ENCODE measurements at places on chromosomes 1 and 21.

DNA sequence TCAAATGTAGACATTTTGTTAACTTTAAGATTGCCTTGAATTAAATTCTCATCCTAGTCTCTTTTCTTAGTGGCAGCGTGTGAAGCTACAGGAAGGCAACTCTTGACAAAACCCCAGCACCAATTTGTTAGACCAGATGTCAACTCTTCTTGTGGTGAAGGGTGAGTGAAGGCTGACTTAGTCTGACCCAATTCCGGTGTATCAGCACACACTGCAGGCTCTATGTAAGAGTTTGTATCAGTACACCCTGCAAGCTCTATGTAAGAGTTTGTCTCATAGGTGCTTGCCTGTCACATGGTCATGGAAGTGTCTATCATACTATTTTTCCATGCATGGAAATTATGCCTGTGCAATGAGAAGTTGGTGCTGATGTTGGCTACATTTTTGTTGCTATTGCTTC, 16.8 kb downstream of the CR2 start:
- no peak for DNase-seq

DNA sequence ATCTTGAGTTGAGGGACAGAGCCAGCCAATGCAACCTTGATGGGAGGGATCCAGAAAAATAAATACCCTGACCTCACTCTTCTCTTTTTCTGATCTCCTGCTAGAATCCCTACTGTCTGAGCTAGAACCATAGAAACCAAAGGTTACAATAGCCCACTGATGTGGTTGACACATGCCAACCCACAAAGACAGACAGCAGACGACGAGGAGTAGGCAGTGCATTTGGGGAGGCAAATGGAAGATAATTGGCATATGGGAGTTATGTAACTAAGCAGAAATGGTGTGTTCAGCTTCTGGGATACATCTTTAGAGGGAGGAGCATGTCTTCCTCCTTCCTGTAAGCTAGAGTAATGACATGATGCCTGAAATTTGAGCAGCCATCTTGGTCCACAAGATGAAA, 171.7 kb upstream of the FGGY start:
- no peak for DNase-seq

- DNase-seq: no peak
Measured at GRCh38 chr1:12339811-12340543, 110.1 kb downstream of the VPS13D start.

DNA sequence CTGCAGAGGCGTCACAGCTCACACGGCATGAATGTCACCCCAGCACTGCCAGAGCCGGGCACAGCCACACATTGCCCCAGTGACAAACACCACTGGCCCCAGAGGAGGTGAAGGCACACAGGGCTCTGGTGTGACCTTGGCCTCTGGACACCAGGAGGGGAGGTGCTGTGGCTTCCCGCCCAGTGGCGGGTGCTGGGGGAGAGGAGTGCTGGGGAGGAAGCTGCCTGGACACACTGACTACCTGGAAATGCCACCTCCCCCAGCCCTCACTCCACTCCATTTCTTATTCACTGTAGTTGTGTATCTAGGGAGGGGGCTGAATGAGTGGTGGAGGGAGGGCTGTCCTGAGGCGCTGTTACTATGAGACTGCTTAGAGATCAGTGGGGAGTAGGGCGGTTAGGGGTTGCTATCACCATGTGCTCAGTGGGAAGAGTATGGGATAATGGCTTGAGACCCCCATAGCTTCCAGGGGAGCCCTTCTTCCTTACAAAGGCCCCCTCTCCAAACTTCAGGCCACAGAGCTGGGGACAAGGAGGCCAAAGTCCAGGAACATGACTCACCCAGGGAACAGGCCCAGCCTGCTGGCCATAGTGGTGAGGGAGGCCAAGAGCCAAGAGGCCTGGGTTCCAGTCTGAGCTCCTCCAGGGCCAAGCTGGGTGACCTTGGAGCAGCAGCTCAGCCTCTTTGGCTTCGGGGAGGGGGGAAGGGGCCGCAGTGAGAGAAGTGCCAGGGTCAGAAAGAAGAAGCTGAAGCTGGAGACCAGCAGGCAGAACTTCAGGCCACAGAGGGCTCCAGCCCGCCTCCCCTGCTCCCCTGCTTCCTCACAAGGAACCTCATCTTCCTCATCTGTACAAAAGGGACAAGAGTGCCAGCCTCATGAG, 40.1 kb downstream of the AHDC1 start:
- DNase-seq: no peak

GRCh38 chr1:199956005-199956404, 71.5 kb upstream of the NR5A2 start:
- no peak for DNase-seq

GRCh38 chr1:203512848-203513584, 19.1 kb downstream of the OPTC start:
- DNase-seq: no peak

GRCh38 chr1:101301446-101302057, 64.7 kb downstream of the S1PR1 start:
- no peak for DNase-seq

DNA sequence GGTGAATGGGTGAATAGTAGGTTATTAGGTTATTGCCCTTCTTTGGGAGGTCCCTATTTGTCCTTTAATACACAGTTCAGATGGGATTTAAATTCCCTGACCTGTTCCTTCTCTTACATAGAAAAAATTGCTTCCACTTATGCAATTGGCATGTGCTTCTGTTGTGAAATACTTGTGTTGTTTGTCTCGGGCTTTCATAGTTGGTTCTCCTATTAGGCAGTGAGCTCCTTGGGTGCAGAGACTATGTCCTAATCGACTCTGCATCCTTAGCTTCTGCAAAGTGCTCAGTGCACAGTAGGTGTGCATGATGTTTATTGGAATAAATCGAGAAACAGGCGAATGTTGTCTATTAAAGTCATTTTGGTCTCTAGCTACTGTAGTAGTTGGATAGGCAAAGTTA, 1.3 kb upstream of the PDE4B start:
- DNase-seq: no peak

DNA sequence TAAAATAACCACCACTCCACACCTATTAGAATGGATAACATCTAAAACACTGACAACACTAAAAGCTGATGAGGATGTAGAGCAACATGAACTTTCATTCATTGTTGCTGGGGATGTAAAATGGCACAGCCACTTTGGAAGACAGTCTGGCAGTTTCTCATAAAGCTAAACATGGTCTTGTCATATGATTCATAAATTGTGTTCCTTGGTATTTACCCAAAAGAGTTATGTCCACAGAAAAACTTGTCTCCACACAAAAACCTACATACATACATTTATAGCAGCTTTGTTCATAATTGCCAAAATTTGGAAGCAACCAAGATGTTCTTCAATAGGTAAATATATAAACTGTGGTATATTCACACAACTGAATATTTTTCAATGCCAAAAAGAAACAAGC, 16.0 kb upstream of the XCL1 start:
- DNase-seq: no peak

DNA sequence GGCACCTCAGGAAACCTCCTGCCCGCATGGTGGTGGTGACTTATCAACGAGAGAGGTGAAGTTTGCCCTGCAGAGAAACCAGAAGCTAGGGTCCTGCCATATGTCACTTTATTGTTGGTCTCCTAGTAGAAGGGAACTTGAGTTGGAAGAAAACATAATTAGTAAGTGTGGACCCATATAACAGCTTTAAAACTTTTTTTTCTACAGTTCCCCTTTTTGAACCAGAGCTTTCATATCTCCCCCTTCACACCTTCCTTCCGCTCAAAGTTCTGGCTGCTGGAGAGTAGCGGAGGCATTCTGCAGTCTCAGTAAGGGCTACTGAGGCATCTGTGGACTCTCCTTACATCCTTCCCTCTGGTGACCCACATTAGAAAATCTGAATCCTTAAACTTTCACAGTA, 48.9 kb downstream of the PHC2 start:
- no peak for DNase-seq

DNA sequence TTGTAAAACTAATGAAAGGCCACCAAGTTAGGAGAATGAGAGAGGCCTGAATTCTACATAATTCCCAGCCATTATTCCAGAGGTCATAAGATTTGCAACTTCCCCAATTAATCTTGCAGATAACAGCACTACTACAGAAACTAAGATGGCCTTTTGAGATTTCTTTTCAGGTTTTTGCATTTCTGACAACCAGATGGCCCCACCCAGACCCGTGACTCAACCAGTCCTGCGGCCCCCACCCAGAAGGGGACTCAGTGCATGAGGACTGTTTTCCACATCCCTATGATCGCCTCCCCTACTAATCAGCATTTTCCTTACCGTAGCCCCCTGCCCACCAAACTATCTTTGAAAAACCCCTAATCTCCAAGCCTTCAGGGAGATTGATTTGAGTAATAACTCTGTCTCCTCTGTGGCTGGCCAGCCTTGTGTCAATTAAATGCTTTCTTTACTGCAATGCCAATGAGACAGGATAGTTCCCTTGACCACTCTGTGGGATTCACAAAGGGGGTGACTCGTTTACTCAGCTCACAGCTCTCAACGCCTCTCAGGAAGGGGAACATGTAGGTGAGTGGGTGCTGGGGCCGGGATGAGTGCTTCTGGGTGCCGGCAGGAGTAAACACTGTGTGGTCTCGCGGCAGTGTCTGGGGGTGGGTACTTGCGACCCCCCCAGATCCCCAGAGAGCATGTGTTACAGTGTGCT, 10.5 kb upstream of the CNIH3 start:
- DNase-seq: no peak

- peak; percentile 29 for DNase-seq
Measured at GRCh38 chr1:47764461-47765046, 232.6 kb downstream of the TRABD2B start.

GRCh38 chr1:26890467-26890796, 349 bp upstream of the GPN2 start:
- DNase-seq: no peak

DNA sequence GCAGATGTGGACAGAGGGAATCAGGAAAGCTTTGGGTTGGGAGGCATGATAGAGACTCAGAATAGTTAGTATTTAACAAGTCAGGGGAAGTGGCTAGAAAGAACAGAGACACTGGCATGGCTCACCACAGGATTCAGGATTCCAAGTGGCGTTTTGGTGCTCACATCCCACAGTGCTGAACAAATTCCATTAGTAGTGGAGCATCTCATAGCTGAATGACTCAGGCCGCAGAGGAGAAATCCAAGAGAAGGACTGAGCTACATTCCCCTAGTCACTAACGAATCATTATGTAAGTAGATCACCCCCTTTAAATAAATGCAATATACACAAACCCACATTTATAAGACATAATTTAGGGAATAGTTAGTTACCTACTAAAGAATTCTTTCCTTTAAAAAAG, 5.0 kb upstream of the KCNJ9 start:
- peak; percentile 1 for DNase-seq

- DNase-seq: peak; percentile 69
Measured at GRCh38 chr1:229694053-229694693, 68.1 kb downstream of the URB2 start.

GRCh38 chr1:66947267-66947666, 22.5 kb downstream of the MIER1 start:
- no peak for DNase-seq

GRCh38 chr1:38898653-38899230, 17.4 kb upstream of the GJA9 start:
- DNase-seq: no peak

- DNase-seq: no peak
Measured at GRCh38 chr1:38919130-38919529, 22.5 kb downstream of the RHBDL2 start.

DNA sequence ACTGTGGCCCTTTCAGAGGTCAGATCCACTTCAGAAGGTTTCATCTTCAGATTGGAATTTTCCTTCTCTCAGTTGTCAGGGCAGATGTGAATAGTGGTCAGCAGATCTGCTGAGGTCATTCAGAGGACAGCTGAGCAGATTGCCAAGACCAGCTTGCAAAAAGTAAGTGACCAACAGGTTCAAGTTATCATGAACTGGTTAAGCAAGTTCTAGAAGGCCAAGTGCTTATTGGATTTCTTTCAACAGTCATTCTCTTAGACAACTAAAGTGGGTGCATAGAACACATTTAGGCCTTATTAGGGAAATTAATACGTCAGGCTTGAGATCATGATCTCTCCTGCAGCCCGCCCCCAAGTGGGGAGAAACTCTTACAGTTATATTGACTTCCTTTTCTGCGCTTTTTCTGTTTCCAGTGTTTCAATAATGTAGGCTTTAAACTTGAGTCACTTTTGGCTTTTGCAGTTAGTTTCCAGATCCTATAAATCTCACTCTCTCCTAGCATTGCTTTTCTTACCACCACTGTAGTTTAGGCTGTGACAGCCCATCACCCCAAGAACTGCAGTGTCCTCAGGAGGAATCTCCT, 96.4 kb downstream of the C1orf21 start:
- DNase-seq: peak; percentile 45

- no peak for DNase-seq
Measured at GRCh38 chr1:34073028-34073695, 91.9 kb downstream of the CSMD2 start.

DNA sequence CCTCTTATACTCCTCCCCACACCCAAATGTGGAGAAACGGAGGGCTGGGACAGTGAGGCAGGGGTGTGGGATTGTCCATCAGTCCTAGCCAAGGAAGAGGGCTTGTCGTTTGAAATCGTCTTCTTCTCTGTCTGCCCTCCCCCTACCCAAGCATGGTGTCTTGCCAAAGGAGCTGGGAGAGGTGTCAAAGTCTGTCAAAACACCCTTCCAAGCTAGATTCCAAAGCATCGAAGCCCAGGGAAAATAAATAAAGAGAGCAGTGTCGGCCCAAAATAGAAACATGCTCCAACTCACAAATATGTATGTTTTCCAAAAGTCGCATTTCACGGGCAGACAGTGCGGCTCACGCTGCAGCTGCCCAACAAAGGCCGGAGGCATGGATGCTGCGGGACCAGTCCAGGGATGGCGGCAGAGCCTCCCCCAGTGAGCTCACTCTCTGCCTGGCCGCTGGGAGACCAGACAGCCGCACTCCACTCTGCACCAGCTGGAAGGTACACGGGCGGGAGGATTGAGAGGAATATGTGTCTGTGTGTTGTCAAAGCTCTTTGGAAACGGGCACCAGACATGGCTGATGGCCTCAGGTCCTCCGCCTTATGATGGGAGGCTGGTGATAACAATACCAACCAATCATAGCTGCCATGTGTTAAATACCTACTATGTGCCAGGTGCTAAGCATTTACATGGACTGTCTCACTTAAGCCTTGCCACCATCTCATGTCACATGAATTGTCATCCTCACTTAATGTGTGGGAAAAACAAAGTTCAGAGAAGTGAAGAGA, 3.9 kb downstream of the DISP3 start:
- no peak for DNase-seq

DNA sequence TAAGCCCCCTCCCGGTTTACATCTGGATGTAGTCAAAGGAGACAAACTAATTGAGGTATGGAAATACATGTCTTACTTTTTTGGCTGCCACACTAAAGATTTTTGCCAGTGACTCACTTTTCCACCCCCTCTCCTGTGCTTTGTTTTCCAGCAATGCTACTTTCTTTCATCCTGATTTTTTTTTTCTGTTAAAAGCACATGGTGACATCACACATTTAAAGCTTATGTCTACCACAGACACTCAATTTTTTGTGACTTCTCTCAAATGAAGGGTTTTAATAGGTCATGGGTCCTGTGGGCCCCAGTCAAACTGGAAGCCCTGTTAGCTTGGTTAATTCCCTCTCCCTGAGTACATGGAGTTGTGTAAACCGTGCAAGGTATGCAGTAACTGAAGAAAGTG, 2.2 kb downstream of the PPP1R8 start:
- no peak for DNase-seq

Data from left hindlimb (tissue), 1 donor.